ENCODE measurements at places on chromosomes 4 and X.

GRCh38 chrX:139850968-139851367 is 81.9 kb downstream of the ATP11C start:
- DNase-seq = no peak

DNA sequence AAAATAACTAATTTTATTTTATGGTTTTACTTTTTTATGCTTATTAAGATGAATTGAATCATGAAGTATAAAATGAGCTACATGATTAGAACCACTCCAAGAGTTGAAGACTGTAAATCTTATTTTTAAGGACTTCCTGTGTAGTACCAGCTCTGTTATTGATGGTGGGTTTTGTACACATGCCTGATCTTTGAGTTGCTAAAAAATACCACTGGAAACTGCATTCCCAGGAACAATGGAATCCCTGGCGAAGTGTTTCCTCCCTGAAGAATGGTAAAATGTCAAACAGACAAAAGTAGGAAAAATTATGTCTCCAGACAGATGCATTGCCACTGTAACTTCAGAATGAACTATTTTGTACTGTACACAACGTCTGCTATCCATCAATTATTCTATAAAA is 935.4 kb upstream of the TENM3 start:
- no peak for DNase-seq

DNA sequence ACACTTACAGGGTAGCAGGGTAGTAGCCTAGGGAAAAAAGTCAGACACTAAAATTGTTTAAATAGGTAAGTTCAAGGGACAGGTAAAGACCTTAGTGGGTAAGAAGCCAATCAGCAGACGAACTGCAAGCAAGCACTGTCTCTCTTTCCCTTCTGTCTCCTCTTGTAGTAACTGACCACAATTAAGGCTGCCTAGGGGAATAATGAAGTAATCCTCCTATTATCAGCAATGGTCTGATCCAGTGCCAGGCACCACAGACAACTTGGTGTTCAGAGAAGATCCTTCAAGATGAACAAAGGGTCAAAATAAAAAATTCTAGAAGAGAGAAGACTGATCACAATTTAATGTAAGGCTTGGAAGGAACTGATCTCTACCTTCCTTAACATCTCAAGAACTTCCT is 62.9 kb downstream of the ELOVL6 start:
- DNase-seq = no peak

DNA sequence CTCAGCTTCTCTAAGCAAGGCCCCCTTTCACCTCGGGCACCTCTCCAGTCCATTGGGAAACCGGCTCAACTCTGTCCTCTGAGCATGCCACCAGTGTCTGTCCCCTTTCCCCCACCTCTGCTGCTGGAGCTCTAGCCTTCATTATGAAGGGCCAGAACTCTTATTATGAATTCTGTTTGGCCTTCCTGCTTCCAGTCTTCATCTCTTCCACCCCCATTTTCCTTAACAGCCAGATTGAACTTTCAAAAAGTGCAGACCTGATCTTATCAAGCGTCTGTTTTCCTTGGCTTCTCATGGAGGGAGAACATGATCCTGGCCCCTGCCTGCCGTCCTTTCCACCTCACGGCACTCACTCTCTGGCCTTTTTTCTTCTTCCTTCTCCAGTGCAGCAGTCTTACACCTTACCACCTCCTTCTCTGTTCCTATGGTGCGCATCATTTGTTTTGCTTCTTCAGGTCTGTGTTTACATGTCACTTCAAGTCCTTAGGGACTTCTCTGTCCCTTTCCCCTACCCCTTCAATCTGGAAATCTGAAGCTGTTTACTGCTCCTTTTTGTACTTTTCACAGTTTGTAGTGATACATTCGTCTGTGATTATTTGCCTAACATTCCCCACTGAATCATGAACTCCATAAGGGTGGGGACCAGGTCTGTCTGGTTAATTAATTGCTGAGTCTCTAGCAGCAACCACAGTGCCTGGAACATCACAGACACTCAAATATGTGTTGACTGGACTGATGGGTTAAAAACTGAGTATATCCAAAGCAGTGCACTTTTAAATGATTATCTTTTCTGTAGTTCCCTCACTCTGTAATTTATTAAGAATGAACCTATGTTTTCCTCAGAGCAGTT is 55.8 kb downstream of the FNIP2 start:
- no peak for DNase-seq

DNA sequence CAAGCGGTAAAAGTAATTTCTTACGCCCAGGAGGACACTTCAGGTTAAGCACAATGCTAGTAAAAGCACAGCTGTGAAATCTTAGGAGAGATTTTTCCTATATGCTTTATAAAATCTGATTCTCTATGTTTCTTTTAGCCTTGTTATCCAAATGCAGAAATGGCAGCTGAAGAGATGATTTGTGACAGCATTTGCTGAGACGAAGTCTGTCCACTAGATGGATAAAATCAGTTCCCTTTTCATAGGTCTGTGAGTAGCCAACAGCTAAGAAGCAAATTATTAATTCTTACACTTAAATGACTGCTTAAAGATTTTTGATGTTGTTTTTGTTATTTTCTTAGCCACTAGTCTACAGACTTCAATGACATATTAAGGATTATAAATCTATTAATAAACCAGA is 5.3 kb downstream of the GPM6A start:
- peak; percentile 52 for DNase-seq

DNA sequence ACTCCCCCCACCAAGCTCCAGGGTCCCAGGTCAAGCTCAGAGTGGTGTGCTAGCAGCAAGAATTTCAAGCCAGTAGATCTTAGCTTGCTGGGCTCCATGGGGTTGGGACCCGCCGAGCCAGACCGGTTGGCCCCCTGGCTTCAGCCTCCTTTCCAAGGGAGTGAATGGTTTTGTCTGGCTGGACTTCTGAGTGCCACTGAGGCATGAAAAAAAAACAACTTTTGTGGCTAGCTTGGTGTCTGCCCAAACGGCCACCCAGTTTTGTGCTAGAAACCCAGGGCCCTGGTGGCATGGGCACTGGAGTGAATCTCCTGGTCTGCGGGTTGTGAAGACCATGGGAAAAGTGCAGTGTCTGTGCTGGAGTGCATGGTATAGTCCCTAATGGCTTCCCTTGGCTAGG is 82.6 kb downstream of the NBDY start:
- no peak for DNase-seq

- no peak for DNase-seq
Measured at GRCh38 chr4:73487233-73487632, 5.7 kb downstream of the AFM start.

- DNase-seq = no peak
Measured at GRCh38 chr4:26763648-26764047, 97.0 kb upstream of the STIM2 start.

DNA sequence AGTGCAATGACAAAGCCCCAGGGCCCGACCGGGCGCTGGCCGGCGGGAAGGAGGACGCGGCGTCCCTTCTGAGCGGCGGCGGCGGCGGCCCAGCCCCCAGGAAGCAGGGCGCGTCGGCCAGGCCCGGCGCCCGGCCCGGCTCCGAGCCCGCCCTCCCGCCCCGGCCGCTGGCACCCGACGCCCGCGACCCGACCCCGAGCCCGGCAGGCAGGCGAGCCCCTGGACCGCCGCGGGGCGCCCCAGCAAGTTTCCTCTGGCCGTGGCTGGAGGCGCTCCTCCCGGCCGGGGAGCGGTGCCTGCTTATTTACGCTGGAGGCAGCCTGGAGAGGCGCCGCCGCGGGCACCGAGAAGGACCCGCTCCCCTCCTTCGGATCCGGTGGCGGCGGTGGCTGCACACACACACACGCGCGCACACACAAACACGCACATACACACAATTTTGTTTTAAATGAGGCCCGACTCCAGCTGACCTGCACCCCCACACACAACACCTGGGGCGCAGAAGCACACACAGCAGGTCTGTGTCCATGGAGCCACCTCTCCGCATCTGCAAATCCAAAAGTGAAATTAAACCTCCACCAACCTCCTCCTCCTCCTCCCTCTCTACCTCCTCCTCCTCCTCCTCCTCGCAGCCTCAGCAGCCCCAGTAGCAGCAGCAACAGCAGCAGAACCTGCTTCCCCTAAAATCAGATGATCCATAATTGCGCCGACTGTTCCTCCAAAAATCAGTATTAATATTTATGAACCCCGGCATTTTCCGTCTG is 669 bp downstream of the IRF2 start:
- peak; percentile 54 for DNase-seq

DNA sequence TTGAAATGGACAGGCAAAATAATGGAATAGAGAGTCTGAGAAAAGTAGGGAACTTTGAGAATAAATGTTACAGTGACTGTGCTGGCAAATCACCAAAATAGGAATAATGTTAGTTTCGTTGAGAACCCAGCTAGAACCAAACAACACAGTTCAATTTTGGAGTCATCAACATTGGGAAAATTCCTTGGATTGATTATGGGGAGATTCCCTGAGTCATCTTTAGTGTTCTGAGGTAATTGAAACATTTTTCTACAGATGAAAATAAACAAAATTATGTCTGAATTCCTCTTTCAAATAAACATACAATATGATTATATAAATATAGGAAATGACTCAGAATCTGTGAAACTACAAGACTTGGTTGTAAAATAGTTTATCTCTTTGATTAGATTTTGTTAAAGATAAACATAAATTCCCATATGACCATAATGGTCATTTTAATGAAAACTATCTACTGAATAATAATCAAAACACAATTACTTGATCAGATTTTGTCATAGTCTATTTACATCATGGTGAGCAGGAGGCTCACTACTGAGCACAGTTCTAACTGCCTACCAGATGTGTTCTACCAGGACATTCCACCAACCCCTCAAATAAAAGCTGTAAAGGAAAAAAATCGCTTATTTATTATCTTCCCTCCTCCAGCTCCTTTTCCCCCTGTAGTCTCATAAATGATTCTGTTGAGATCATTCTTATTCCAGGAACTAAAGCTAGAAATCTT is 51.4 kb upstream of the GABRA2 start:
- no peak for DNase-seq

DNA sequence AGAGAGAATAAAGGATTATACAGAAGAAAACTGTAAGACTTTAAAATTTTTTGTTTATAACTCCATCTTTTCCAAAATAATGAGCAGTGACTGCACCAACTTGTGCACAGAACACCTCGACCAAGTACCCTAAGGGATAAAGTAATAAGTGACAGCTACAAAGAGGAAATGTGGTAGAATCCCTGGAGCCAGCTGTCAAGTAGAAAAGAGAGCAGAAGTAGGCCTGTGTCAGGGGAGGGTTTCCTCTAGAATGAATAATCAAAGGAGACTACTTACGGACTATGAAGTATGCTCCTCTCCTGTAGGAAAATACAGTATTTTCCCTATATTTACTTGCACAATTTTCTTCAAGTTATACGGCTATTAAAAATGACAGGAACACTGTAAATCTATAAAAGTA is 1.2 kb downstream of the EIF1AX start:
- no peak for DNase-seq

GRCh38 chr4:95825546-95825945 is 14.3 kb upstream of the PDHA2 start:
- DNase-seq = no peak

GRCh38 chr4:123599920-123600810 is 203.6 kb downstream of the SPRY1 start:
- DNase-seq = peak; percentile 74

DNA sequence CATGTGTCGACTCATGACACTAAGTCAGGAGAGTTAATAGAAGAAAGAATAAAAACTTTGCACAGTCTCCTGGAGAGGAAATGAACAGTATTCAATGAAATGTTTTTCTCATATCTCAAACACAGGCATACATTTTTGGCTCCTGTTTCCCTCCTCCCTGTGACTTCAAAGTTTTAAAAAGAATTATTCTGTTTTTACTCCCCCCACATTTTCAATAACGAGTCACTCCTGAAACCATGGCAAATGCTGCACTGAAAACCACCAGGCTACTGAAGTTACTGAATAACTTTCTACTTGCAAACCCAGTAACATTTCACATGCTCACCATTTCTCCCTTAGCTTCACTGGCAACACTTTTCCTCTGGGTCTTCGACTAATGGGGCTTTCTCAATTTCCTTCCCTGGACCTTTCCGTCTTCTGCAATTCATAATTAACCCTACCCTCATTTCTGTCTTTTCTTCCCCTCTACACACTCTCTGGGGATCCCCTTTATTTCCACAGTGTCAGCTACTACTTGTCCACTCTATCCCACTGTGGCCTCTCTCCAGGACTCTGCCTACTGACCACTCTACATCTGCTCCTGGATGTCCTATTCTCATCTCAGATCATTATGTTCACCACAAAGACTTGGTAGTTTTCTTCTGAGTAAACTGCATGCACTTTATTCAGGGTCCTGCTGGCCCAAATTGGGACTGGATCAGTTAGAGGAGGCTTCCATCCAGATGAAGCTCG is 225.8 kb upstream of the ETNPPL start:
- DNase-seq = no peak

DNA sequence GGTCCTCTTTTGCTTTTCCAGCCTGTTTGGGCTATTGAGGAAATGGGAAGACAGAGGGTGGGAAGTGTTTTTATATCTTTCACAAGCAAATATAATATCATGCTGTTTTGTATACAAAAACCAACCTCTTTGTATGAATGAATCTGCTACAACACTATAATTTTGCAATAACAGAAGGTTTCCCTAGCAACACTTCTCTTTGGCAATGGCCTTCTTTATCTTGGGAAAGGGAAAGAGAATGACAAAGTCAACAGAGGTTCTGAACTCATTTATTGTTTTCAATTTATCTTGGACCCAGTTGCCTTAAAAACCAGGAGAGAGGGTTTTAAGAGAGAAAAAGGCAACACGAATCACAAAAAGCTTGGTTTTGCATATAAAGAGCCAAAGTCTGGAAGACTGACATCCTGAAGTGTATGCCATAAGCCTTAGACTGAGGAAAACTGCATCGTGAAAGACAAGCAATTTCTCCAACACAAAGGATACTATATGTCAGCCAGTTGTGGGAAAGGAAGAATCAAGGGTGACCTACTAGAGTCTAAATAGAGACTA is 121.8 kb upstream of the FAM241A start:
- DNase-seq = no peak

GRCh38 chr4:156113138-156113765 is 159.6 kb upstream of the CTSO start:
- DNase-seq = peak; percentile 56

DNA sequence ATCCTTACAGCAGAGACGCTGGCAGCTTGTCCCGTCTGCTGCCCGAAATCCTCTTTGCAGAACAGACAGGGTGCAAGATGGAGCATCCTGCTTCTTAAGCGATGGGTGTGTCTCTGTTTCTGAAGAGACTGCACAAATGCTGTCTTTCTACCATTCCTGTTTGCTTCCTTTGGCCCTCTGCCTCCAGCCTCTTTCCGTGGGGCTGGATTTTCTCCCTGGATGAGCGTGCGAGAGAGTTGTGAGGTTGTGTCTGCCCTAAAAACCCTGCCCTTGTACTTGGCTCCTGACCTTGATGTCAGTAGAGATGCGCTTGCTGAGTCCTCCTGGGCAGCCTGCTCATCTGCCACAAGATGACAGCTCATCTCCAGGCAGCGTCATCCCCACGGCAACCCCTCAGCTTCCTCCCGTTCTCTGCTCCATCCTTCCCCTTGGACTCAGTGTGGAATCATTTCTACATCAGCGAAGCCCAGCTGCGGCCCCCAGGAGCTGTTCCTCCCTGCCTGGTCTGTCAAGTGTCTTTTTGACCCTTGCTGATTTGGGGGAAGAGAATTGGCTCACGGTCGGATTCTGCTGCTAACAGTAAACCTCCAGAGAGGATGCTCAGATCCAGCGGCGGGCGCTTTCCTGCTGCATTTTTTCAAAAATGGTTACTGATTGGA is 246.2 kb downstream of the ASMT start:
- DNase-seq = peak; percentile 67

GRCh38 chr4:1588306-1588705 is 95.8 kb downstream of the FAM53A start:
- no peak for DNase-seq

Data from brain (organoid and tissue), 16 donors.